SK-N-SH (cell line): ENCODE measurements at places on chromosomes 2 and 18. TPM values are rescaled to one million over a fixed set of nuclear protein-coding genes. Genes with fewer than 3 reads are reported as not detected.

DNA sequence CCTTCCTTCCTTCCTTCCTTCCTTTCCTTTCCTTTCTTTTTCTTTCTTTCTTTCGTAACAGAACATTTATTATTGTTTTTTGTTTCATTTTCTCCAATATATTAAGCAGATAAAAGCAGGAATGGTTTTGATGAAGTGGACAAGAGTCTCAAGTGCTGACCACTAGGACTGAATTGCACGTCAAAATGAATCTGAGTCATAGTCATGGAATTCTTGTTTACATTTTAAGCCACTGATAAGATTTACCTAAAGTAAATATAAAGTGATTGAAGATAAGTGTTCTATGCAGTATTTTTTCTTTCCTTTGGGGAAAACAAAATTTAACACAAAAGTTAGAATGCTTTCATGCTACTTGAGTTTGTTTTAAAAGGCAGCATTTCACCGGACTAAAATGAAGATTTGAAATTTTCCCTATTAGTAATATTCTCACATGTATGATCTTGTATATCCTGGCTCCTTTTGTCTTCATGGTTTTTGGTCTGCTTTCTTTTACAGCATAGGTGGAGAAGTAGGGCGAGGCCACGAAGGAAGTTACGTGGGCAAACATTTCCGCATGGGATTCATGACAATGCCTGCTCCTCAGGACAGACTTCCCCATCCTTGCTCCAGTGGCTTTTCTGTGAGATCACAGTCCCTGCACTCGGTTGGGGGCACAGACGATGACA, 113.5 kb downstream of the NYAP2 start:
- no peaks in the 10 kb centered on the region for H3K36me3 ChIP-seq
- no peak overlapping the region for H3K4me3 ChIP-seq
- no peak for DNase-seq
- no peaks in the 10 kb centered on the region for H3K27me3 ChIP-seq
- no peak overlapping the region for H3K27ac ChIP-seq

DNA sequence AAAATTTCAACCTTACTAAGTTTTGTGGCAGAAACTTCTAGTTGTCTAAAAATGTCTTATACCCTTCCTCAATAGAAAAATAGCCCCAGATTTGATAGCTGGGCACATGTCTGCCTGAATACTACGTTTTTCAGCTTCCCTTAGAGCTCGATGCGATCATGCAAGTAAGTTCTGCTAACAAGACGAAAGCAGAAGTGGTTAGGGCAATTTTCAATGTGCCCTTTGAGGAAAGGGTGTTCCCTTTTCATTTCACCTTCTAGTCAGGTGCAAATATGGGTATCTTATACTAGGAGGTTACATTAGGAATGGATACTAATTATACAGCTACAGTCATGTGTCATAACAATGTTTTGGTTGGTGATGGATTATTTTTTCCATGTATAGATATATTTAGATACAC, 1572.1 kb upstream of the LRRTM1 start:
- no peak overlapping the region for H3K27ac ChIP-seq
- H3K27me3 ChIP-seq: no peaks in the 10 kb centered on the region
- no peak overlapping the region for H3K4me3 ChIP-seq
- no peaks in the 10 kb centered on the region for H3K4me1 ChIP-seq

DNA sequence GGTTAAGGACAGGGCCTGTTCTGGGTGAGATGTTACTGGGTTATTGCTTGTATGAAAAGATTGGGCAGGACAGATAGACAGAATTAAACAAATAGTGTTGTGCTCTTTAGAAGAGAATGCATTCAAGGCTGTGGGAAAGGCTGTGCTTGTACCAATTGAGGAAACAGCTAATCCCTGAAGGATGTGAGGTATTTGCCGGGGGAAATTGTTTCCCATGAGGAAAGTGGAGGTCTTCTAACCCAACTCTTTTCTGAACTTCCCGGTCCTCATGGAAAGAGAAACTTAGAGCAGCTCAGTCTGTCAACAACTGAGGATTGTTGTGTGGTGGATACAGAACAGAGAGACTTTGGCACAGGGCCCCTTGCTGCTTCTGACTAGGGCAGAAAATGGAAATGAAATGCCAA, 9.5 kb downstream of the SLC1A4 start:
- H3K36me3 ChIP-seq: no peaks in the 10 kb centered on the region
- H3K27ac ChIP-seq: no peak overlapping the region
- no peak overlapping the region for H3K4me3 ChIP-seq
- H3K27me3 ChIP-seq: no peaks in the 10 kb centered on the region

DNA sequence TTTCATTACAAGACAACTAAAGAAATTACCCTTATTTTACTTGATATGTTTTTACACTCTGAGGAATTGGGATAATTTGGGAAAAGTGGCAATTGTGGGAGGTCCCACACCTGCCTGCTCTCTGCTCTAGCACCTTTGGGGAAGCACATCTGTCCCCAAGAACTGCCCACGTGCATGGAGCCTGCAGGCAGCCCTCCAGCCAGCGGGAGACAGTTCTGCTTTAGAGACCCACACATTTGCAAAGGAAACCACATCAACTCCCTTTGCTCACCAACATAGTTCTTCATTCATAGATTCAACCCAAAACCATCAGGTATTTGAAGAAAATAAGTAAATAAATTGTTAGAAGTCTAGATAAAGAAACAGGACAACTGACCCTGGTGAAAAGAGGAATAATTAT, 239.9 kb upstream of the ID2 start:
- no peak overlapping the region for H3K4me3 ChIP-seq
- H3K27ac ChIP-seq: no peak overlapping the region
- no peaks in the 10 kb centered on the region for H3K36me3 ChIP-seq
- H3K27me3 ChIP-seq: no peaks in the 10 kb centered on the region
- no peak for DNase-seq

DNA sequence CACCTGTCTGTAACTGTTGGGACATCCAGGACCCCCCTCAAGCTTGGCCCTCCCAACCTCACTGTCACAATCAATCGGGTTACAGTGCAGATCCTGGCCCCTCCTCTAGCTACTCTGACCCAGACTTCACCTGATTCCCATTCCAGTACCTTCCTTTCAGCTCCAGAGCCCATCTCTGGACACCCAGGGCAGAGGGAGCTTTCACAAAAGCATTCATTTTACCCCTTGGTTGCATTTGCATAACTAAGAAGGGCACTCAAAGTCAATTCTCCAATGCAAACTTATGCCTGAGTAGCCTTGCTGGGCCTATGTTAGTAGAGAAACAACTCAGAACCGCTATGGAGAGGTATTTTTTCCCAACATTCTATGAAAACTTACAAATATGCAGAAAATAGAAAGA, 7.4 kb downstream of the ZAP70 start:
- no peaks in the 10 kb centered on the region for H3K27me3 ChIP-seq
- no peaks in the 10 kb centered on the region for H3K36me3 ChIP-seq
- no peak overlapping the region for H3K4me3 ChIP-seq
- H3K27ac ChIP-seq: no peak overlapping the region
- no peaks in the 10 kb centered on the region for H3K4me1 ChIP-seq

GRCh38 chr2:30541680-30542079, 94.6 kb downstream of the LCLAT1 start:
- no peaks in the 10 kb centered on the region for H3K4me1 ChIP-seq
- H3K4me3 ChIP-seq: no peak overlapping the region
- H3K36me3 ChIP-seq: no peaks in the 10 kb centered on the region
- H3K27me3 ChIP-seq: no peaks in the 10 kb centered on the region
- no peak for DNase-seq
- H3K27ac ChIP-seq: no peak overlapping the region

DNA sequence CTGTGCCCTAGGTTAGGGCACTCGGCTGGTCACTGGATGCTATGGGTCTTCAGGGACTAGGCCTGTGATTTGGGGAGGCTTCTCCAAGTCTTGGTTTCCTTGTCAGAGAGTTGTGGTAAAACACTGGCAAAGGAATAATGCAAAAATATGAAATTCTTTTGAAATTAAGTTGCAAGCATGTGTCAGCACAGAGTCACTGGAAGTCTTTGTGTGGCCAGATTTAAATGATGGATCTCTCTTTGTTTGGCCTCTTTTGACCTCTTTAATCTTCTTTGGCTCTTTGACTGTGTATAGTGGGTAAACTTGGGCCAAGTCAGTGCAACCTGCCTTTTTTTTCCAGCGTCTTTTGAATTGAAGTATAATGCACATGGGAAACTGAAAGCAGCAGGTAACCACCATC, 12.1 kb downstream of the HK2 start:
- DNase-seq: no peak
- no peak overlapping the region for H3K4me3 ChIP-seq
- H3K4me1 ChIP-seq: peaks cover 67% of the 10 kb centered on the region
- H3K27me3 ChIP-seq: no peaks in the 10 kb centered on the region

- DNase-seq: peak; percentile 87
- no peak within 1 kb of the TSS for H3K27ac ChIP-seq
- no peaks in the 10 kb centered on the region for H3K36me3 ChIP-seq
- H3K4me1 ChIP-seq: no peaks in the 10 kb centered on the region
These were observed at the start of gene L3MBTL4 for GRCh38 chr18:6414723-6415417. Gene L3MBTL4, minus strand, starts transcription at chr18:6414911. Its CDS starts 103,286 bp downstream, at chr18:6311625.

Gene TLX2
- 24.5 and 25.6 TPM in 2 replicates for polyA plus RNA-seq

DNA sequence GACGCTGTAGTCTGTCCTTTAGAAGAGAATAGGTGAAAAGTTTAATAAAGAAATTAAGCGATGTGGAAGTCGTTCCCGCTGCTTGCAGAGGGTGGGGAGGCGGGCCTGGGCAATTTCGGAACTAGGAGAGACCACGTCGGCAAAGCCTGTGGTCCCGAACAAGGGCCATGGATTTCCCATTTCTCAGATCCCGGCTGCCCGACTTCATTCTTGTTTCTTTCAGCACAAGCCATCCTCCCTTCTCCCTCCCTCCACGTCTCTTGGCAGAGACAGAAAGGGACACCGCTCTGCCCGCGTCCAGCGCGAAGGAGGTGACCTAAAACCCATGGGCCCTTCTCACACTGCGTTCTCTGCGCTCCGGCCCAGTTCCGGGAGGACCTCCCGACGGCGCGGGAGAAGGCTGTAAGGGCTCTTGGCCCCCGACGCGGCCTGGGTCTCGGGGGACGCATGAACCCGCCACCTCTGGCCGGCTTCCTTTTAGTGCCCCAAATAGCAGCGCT, 2.2 kb upstream of the BCL2L11 start:
- DNase-seq: no peak
- no peak overlapping the region for H3K4me3 ChIP-seq
- no peaks in the 10 kb centered on the region for H3K27me3 ChIP-seq

DNA sequence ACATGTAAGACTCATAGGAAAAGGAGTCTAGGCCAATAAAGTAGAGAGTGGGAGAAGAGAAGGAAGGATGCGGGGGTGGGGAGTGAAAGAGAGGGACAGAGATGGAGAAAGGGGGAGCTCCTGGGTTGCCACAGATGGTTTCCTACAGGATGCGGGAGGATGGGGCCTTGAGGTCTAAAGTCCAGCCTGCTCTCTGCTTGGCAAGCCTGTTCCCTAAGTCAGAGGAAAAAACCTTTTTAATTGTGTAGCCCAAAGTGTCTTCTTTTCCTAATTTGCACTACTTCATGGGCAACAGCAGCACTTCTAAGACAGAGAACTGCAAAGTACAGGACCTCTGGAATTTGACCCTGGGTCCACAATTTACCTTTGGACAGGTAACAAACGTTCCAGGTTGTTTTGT, 1.4 kb upstream of the FAM110C start:
- no peak overlapping the region for H3K27ac ChIP-seq
- no peak for DNase-seq
- no peaks in the 10 kb centered on the region for H3K36me3 ChIP-seq
- peaks cover 15% of the 10 kb centered on the region; the same call in 1 of the 2 replicates for H3K27me3 ChIP-seq
